ENCODE measurements at places on chromosomes 13 and 19.

GRCh38 chr13:65913173-65913572 is 1317.0 kb downstream of the PCDH9 start:
- peak; percentile 79 for DNase-seq

- no peak for DNase-seq
Measured at GRCh38 chr13:88602786-88603777, 931.9 kb downstream of the SLITRK5 start.

DNA sequence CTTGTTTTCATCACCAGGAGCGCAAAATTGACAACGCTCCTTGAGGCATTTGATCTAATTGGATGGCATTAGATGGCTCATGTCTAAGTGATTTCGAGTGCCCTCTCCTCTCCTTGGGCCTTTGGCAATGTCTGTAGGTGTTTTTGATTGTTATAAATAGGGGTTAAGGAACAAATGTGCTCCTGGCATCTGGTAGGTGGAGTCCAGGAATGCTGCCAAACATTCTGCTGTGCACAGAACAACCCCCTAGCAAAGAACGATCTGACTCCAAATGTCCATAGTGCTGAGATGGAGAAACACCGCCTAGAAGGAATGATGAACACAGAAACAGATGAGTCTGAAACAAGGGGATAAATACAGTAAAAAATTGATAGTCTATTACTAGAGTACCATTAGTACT is 68.0 kb upstream of the C1QTNF9B start:
- no peak for DNase-seq

- no peak for DNase-seq
Measured at GRCh38 chr13:102090532-102090931, 311.3 kb downstream of the FGF14 start.

GRCh38 chr13:100537486-100537885 is 51.1 kb downstream of the GGACT start:
- DNase-seq, result no peak

DNA sequence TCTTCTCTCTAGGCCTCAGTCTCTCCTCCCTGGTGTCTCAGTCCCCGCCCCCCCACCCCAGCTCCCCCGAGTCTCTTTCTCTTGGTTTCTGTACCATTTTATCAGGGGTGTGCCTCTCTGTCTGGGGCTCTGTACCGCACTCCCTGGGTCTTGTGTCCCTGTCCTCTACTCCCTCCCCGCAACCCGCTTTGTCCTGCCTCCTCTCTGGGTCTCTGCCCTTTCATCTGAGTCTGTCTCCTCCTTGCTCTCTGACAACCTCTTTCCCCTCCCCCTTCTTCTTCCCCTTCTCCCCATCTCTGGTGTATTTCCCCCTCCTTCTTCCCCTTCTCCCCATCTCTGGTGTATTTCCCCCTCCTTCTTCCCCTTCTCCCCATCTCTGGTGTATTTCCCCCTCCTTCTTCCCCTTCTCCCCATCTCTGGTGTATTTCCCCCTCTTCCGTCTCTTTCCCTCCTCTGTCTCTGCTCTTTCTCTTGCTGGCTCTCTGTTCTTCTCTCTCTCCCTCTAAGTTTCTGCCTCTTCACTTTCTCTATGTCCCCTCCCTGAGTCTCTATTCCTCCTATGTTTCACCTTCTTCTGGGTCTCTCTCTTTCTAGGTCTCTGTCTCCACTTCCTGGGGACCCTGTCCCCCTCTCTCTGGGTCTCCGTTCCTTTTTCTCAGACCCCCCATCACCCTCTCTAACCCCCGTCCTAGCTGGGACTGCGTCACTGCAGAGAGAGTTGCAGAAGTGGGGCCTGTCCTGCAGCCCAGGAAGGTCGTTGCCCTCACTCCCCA is 2.2 kb upstream of the KCNC3 start:
- no peak for DNase-seq

- DNase-seq, result no peak
Measured at GRCh38 chr13:48159826-48160225, 64.9 kb upstream of the MED4 start.

GRCh38 chr13:96900986-96901385 is 93.3 kb downstream of the OXGR1 start:
- DNase-seq, result no peak

- DNase-seq, result peak; percentile 34
Measured at GRCh38 chr13:112664501-112665203, 25.2 kb upstream of the ATP11A start.

GRCh38 chr19:43809762-43810696 is 7.8 kb upstream of the LYPD5 start:
- DNase-seq, result peak; percentile 67

DNA sequence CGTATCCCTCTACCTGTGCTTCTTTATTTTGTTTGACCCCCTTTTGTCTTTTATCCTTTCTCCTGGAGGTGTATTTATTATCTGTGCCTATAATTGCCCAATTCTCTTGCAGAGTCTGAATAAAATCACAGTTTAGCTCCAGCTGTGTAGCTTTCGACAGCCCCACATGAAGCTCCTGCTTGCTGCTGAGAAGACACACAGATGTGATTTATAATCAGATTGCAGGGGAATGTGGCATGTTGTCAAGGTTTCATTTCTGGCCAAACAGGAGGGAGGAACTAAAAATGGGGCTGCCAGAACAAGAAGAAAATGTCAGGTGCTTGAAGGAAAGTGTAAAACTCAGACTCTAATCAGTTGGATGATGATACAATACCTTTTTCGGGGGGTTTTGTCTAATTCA is 22.7 kb downstream of the CCNA1 start:
- no peak for DNase-seq

DNA sequence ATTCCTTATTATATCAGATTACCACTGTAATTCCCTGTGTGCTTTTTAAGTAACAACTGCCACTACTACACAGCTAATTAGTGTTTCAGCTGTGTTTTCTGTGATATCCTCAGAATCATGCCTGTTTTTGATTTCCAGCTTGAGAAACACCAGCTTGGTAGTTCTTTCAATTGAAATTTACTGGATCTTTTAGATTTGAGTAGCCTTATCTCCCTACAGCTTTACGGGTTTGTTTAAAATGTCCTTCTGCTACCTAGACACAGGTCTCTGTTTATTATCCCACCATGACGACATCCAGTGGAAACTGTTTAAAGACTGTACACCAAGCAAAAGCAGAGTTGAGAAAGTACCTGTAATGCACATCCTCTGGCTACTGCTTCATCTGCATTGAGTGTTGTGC is 12.1 kb downstream of the HSPH1 start:
- no peak for DNase-seq

DNA sequence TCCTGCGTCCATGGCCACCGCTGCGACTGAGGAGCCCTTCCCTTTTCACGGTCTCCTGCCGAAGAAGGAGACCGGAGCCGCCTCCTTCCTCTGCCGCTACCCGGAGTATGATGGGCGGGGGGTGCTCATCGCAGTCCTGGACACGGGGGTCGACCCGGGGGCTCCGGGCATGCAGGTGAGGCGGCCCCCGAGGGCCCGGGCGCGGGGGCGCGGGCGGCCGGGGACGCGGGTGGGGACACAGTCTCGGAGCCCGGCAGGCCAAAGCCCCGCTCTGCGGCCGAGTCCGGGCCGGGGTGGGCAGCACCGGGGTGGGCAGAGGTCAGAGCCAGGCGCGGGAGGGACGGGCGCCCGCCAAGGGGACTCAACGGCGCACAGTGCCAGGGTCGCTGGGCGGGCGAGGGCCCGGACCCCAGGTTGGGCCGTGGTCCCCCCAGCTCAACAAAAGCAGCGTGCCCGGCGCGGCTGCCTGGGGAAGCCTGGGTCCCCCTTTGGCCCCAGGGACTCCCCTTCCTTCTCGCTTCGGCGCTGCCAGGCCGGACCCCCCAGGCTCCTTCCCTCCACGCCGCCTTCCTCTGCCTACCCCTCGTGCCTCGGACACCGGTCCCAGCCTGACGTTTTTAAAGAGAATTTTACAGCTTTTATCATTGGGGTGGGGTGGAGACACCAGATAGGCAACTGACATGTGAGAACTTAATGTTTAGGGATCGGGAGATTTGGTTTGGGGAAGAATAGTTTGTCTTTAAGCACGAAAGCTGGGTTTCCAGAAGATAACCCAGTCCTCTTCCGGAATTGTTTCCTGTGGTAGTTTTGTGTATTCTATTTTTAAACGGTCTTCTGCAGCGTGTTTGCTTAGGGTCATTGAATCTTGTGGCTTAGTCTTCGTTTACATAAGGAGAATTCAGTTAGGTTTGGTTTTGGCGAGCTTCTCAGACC is 509 bp downstream of the TPP2 start:
- peak; percentile 20 for DNase-seq

- DNase-seq, result no peak
Measured at GRCh38 chr13:91468301-91468700, 69.9 kb downstream of the GPC5 start.

GRCh38 chr13:105087945-105088344 is 1447.5 kb downstream of the EFNB2 start:
- DNase-seq, result no peak

DNA sequence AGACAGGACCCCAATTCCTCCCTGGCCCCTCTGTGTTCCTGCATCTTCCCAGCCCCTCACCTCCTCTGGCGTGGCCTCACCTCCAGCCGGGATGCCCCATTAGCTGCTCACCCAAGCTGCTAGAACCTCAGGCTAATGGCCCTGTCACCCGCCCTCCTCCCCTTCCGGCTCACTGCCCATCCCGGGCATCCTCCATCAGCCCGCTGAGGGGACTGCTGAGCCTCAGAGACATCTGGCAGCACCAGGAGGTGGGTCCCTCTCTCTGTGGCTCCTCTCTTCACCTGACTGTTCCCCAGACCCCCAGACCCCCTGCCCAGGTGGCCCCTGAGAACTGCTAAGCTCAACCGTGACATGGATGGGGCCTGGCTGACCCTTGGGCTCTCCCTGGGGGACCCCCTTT is 2.9 kb downstream of the FFAR1 start:
- DNase-seq, result no peak

- peak; percentile 45 for DNase-seq
Measured at GRCh38 chr19:48738557-48739403, 1.6 kb downstream of the RASIP1 start.

GRCh38 chr13:95643571-95643935 is 953 bp downstream of the DZIP1 start:
- peak; percentile 28 for DNase-seq

DNA sequence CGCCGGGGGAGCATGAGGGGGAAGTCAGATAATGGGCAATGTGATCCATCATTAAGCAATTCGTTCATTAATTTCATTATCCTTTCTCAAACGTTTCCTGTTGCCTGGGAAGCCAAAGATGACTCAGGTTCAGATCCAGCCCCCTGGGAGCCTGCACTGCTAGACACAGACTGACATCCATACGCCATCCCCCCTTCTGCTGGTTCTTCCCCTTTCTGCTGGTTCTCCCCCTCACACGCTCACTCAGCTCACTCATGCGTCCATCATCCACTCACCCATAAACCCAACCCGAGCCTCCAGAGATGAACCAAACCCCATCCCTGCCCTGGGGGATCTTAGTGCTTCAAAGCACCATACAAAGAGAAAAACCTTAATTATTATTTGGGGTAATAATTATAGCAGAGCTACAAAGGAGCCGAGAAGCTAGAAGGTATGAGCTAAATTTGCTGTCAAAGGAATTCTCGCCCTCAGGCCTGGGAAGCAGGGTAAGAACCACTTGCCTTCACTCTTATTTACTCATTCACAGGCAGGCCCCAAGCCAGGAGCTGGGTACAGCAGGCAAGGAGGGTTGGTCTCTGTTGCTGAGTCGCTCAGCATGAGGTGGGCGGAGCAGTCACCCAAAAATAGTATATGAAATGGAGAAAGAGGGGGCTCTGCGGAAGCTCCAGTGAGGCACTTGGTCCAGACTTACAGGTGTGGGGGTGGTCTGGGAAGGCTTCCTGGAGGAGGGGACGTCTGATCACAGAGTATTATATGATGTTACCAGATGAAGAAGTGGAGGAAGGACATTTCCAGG is 7.0 kb upstream of the ZNF444 start:
- no peak for DNase-seq

DNA sequence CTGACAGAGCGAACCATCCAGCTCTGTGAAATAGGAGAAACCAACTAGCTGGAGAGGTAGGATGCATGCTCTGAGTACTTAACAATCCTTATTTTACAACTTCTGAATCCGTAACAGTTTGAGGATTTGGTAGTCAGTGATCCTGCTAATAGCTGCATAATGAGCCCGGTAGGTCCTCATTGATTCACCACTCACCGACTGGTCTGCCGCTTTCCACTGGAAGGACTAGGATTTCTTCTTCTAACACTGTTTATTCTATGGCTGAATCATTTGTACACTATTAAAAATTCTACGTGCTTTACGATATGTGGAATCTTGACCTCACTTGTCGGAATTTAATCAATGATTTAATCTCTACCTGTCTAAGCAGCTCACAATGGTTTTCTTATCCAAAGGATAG is 33.9 kb downstream of the SPATA13 start:
- DNase-seq, result no peak

- no peak for DNase-seq
Measured at GRCh38 chr19:36169084-36169760, 17.0 kb upstream of the COX7A1 start.

DNA sequence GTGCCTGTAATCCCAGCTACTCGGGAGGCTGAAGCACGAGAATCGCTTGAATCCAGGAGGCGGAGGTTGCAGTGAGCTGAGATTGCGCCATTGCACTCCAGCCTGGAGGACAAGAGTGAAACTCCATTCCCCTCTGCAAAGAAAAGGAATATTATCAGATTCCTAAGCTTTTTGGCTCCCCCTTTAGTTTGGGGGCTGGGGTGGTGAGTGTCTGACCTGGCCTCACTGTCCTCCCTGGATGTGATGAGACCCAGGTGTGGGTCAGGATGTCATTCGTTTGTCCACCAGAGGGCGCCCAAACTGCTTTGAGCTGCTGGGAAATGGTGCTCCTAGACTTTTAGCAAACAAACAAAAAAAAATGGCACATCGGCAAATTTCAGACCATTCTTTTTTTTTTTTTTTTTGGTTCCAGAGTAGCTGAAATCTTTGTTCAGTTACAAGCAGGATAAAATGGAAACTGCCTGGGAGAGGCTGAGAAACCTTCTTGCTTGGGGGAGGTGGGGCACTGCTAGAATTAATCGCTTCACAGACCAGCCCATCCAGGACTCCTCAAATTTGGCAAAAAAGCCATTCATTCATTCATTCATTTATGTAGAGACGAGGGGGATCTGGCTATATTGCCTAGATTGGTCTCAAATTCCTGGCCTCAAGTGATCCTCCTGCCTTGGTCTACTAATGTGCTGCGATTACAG is 29.4 kb downstream of the SPC24 start:
- DNase-seq, result peak; percentile 69

GRCh38 chr13:89115307-89115706 is 1444.1 kb downstream of the SLITRK5 start:
- DNase-seq, result no peak

DNA sequence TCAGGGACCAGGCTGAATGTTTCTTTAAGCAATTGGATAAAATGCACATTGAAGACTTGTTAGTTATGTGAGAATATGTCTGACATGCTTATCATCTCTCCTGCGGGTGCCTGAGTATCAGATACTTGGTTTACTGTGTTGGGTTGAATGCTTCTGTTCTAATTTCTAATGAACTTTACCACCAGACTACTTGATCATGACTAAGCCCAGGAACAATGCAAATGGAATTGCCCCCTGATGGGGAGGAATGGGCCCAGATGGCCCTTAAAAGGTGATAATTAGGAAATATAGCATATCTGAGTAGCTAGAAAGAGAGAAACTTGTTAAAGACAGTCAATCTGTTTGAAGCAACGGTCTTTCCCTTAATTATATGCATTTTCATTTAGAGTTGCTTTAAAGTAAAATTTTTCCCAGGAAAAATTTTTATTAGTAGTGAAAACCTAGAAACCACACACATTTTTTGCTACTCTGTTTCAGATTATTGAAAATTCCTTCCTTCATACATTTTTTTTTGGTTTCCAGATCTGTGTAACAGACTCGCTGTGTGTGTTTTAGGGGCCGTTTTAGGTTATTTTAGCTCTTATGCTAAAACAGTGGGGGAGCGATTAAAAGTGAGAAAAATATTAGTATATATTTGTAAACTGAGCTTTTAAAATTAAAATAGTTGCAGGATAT is 186.6 kb downstream of the TM9SF2 start:
- peak; percentile 19 for DNase-seq

- no peak for DNase-seq
Measured at GRCh38 chr19:1768248-1768647, 14.9 kb downstream of the ONECUT3 start.

All from AG10803 (cell line).